ENCODE measurements at places on chromosomes 16 and 17.

GRCh38 chr16:79329166-79329521 is 271.4 kb downstream of the MAF start:
- peaks cover 9% of the 10 kb centered on the region for H3K4me1 ChIP-seq
- H3K27me3 ChIP-seq = no peaks in the 10 kb centered on the region
- H3K27ac ChIP-seq = no peak overlapping the region
- H3K36me3 ChIP-seq = no peaks in the 10 kb centered on the region

GRCh38 chr17:80347536-80347935 is 67.4 kb upstream of the ENDOV start:
- H3K27ac ChIP-seq = no peak overlapping the region
- DNase-seq = peak; percentile 48
- H3K4me1 ChIP-seq = no peaks in the 10 kb centered on the region

GRCh38 chr17:82348866-82349265 is 10.2 kb upstream of the TEX19 start:
- DNase-seq = no peak
- H3K4me1 ChIP-seq = no peaks in the 10 kb centered on the region
- no peak overlapping the region for H3K4me3 ChIP-seq
- H3K36me3 ChIP-seq = no peaks in the 10 kb centered on the region

- H3K36me3 ChIP-seq = peaks cover 82% of the 10 kb centered on the region
- no peaks in the 10 kb centered on the region for H3K27me3 ChIP-seq
- H3K4me3 ChIP-seq = no peak overlapping the region
Measured at GRCh38 chr17:47654991-47655390, 5.3 kb downstream of the KPNB1 start.

GRCh38 chr16:55009581-55009980 is 78.9 kb downstream of the IRX5 start:
- no peaks in the 10 kb centered on the region for H3K36me3 ChIP-seq
- H3K27ac ChIP-seq = no peak overlapping the region

GRCh38 chr17:57493171-57493570 is 236.8 kb downstream of the MSI2 start:
- H3K4me1 ChIP-seq = no peaks in the 10 kb centered on the region
- no peak for DNase-seq
- H3K4me3 ChIP-seq = no peak overlapping the region

- peaks cover 64% of the 10 kb centered on the region for H3K36me3 ChIP-seq
- no peaks in the 10 kb centered on the region for H3K4me1 ChIP-seq
- no peaks in the 10 kb centered on the region for H3K27me3 ChIP-seq
- no peak overlapping the region for H3K27ac ChIP-seq
- DNase-seq = no peak
Measured at GRCh38 chr17:56936697-56937322, 23.0 kb upstream of the TRIM25 start.

- no peak overlapping the region for H3K27ac ChIP-seq
- H3K4me1 ChIP-seq = no peaks in the 10 kb centered on the region
- H3K36me3 ChIP-seq = peaks cover 6% of the 10 kb centered on the region
- no peak for DNase-seq
- H3K27me3 ChIP-seq = no peaks in the 10 kb centered on the region
Measured at GRCh38 chr17:56850591-56850990, 16.6 kb downstream of the DGKE start.

DNA sequence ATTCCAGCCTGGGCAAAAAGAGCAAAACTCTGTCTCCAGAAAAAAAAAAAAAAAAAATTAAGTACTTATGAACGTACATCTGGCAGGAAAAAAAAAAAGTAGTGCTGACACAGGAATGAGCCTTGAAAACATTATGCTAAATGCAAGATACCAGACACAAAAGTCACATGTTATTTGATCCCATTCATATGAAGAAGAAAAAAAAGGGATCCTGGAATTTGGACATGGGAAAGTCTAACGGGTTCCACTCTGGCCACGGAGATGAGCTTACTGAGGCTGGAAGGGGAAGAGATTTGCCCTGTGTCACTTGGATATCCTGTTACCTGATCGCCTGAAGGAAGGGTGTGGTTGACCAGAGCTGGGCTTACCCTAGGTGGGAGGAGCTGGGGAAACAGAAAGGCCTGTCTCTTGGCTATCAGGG is 251.9 kb downstream of the PARN start:
- no peak for DNase-seq
- no peak overlapping the region for H3K4me3 ChIP-seq
- no peaks in the 10 kb centered on the region for H3K27me3 ChIP-seq
- H3K27ac ChIP-seq = no peak overlapping the region
- H3K36me3 ChIP-seq = no peaks in the 10 kb centered on the region
- no peaks in the 10 kb centered on the region for H3K4me1 ChIP-seq

DNA sequence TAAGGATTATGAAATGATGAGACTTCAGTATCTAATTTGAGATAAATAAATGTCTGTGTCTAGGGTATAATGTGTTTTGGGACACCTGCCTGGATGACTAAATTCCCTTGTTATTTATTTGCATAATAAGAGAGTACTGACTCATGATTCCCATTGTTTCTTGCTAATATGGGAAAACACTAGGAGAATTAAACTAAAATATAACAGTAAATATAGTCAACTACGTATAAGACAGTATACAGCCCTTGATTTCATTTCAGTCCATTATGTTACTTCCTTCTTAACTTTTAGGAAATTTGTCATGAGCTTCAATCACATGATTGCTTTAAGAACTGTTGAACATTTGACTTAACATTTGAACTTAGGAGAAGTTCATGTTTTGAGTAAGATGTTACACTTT is 62.4 kb downstream of the VMP1 start:
- DNase-seq = no peak
- H3K4me3 ChIP-seq = no peak overlapping the region
- H3K27ac ChIP-seq = peak overlapping the region; percentile 34
- no peaks in the 10 kb centered on the region for H3K27me3 ChIP-seq
- H3K4me1 ChIP-seq = peaks cover 8% of the 10 kb centered on the region
- H3K36me3 ChIP-seq = peaks cover 26% of the 10 kb centered on the region

DNA sequence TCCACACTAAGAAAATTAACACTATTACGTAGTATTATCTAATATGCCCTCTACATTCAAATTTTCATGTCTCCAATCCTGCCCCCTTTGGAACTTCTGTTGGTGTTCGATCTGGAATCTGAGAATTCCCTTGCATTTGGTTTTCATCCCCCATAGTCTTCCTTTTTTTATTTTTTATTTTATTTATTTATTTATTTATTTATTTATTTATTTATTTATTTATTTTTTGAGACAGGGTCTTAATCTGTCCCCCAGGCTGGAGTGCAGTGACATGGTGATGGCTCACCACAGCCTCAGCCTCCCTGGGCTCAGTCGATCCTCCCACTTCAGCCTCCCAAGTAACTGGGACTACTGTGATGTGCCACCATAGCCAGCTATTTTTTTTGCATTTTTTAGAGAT is 589.3 kb downstream of the MAF start:
- DNase-seq = no peak
- no peak overlapping the region for H3K4me3 ChIP-seq
- no peaks in the 10 kb centered on the region for H3K36me3 ChIP-seq
- H3K27ac ChIP-seq = no peak overlapping the region
- no peaks in the 10 kb centered on the region for H3K27me3 ChIP-seq

- H3K27me3 ChIP-seq = peaks cover 54% of the 10 kb centered on the region
- no peak overlapping the region for H3K27ac ChIP-seq
- no peak overlapping the region for H3K4me3 ChIP-seq
- peaks cover 11% of the 10 kb centered on the region for H3K4me1 ChIP-seq
- H3K36me3 ChIP-seq = no peaks in the 10 kb centered on the region
Measured at GRCh38 chr17:74852237-74853047, 7.2 kb downstream of the GRIN2C start.

- no peak overlapping the region for H3K4me3 ChIP-seq
- peaks cover 87% of the 10 kb centered on the region for H3K36me3 ChIP-seq
- DNase-seq = peak; percentile 31
Measured at GRCh38 chr17:63760771-63761539, 12.4 kb downstream of the CCDC47 start.

DNA sequence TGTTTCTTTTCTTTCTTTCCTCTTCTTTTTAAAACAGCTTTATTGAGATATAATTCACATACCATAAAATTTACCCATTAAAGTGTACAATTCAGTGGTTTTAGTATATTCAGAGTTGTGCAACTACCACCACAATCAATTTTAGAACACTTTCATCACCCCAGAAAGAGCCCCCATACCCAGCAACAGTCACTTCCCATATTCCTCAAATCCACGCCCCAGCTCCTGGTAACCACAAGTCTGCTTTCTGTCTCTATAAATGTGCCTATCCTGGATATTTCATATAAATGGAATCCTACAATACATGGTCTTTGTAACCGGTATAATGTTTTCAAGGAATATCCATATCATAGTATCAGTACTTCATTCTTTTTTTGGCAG is 19.4 kb downstream of the RARA start:
- no peaks in the 10 kb centered on the region for H3K27me3 ChIP-seq
- no peak overlapping the region for H3K4me3 ChIP-seq
- peaks cover 98% of the 10 kb centered on the region for H3K4me1 ChIP-seq
- H3K27ac ChIP-seq = peak overlapping the region; percentile 28
- H3K36me3 ChIP-seq = peaks cover 8% of the 10 kb centered on the region
- no peak for DNase-seq

- H3K36me3 ChIP-seq = no peaks in the 10 kb centered on the region
- H3K4me1 ChIP-seq = no peaks in the 10 kb centered on the region
- no peak overlapping the region for H3K4me3 ChIP-seq
- DNase-seq = no peak
- no peak overlapping the region for H3K27ac ChIP-seq
Measured at GRCh38 chr16:83059237-83059636, 432.5 kb downstream of the CDH13 start.

- H3K4me1 ChIP-seq = peaks cover 11% of the 10 kb centered on the region
- peak overlapping the region; percentile 30 for H3K4me3 ChIP-seq
- H3K27me3 ChIP-seq = peaks cover 9% of the 10 kb centered on the region
- no peak for DNase-seq
Measured at GRCh38 chr17:50781167-50781566, 13.8 kb upstream of the ANKRD40CL start.

DNA sequence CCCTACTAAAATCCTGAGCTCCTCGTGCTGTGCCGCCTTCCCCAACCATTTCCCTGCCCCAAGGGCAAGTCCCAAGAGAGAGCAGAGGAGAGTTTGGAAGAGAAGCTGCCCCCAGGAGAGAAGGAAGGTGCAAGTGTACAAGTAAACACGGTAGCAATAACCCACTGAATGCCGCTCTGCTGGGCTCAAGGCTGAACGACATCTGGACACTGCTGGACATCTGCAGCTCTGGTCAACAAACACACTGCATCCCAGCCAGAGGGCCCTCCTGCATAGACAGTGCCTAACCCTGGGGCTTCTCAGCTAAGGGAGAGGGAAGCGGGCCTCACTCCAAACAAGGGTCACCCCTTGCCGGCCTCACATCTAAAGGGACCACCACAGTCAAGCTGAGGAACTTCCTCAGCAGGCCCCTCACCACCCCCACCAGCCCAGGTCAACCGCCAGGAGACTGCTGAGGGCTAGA is 12.7 kb downstream of the JUP start:
- DNase-seq = no peak
- no peak overlapping the region for H3K4me3 ChIP-seq
- H3K36me3 ChIP-seq = peaks cover 26% of the 10 kb centered on the region
- peaks cover 67% of the 10 kb centered on the region for H3K4me1 ChIP-seq
- H3K27ac ChIP-seq = peak overlapping the region; percentile 42
